ENCODE measurements at places on chromosomes 11 and 22.

GRCh38 chr11:67495234-67496005, 9.7 kb downstream of the PITPNM1 start:
- DNase-seq: no peak

DNA sequence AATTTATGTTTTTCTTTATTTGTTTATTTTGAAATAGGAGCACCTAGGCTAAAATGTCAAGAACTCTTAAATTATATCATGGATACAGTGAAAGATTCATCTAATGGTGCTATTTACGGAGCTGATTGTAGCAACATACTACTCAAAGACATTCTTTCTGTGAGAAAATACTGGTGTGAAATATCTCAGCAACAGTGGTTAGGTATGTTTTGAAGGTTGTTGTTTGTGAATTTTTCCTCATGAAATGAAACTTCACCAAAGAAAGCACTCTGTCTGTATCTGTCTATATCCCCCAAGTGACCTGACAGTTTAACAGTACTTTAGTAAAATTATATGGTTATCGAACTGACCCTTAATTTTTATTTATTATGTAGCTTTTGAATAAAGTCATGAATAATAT, 12.8 kb downstream of the ATM start:
- no peak for DNase-seq

- no peak for DNase-seq
Observed at GRCh38 chr11:72002841-72003775, 4.4 kb downstream of the IL18BP start.

GRCh38 chr11:121452609-121453150, at the start of gene SORL1-AS1:
SORL1-AS1 (minus strand) TSS chr11:121452967.
- DNase-seq: no peak
